Hematopoietic multipotent progenitor cell treated with erythropoietin and hydrocortisone succinate and interleukin-3 and kit ligand, for 17 days (in vitro differentiated cells): ENCODE measurements at places on chromosomes 11 and 22.

DNA sequence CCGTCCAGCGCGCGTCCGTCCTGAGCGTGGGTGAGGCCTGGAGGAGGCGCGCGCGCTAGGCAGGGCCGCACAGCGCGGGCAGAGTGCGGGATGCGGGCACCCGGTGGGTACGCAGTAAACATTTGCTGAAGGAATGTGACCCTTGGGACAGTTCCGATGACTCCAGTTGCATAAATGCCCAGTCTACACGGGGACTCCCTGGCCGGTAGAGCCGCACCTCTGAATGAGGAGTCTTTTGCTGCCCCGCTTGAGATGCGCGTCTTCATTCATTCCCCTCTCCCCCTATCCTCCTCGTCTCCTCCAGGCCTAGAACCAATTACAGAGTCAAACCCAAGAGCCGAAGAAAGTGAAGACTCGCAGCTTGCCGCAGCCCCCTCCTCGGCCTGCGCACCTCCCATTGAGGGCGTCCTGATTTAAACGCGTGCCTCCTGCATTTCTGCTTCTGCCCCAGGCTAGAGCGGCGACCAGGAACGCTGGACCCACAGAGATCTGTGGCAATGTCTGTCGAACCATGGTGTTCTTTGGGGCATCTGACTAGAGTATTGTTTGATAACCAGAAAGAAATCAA lies 729 bp upstream of the CHKB start:
- no peak for DNase-seq

DNA sequence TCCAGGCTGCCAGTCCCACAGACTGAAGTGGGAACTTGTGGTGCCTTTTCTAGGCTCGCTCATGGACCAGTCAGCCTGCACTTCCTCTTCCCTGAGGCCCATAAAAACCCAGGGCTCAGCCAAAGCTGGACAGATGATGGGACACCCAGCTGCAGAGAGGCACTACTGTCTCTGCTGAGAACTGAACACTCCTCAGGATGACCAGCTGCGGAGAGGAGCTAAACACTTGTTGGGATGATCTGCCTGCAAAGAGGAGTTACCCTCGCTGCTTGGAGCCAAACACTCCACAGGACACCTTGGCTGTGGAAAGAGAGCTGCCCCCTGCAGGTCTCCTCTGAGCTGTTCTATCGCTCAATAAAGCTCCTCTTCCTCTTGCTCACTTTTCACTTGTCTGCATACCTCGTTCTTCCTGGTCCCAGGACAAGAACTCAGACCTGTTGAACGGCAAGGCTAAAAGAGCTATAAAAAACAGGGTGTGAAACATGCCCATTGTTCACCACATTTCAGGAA lies 465.5 kb downstream of the GUCY1A2 start:
- no peak for DNase-seq

DNA sequence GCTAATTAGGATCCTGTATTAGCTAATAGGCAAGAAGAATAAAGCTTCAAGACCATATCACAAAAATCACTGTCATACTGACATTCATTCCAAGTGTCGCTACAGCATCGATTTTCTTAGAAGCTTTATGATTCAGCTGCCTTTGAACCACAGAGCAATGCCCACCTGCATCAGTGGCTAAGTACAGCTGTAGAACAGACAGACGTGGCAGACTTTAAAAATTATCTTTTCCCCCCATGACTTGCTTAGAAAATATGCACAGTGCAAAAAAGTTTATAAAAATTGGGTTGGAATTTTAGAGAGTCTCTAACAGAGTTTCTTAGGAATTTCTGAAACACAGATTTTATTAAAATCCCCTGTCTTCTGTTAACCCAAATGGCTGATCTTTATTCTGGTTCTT lies 120.8 kb downstream of the CADM1 start:
- DNase-seq = no peak

GRCh38 chr11:134070342-134070845 lies 1.5 kb downstream of the JAM3 start:
- no peak for DNase-seq

DNA sequence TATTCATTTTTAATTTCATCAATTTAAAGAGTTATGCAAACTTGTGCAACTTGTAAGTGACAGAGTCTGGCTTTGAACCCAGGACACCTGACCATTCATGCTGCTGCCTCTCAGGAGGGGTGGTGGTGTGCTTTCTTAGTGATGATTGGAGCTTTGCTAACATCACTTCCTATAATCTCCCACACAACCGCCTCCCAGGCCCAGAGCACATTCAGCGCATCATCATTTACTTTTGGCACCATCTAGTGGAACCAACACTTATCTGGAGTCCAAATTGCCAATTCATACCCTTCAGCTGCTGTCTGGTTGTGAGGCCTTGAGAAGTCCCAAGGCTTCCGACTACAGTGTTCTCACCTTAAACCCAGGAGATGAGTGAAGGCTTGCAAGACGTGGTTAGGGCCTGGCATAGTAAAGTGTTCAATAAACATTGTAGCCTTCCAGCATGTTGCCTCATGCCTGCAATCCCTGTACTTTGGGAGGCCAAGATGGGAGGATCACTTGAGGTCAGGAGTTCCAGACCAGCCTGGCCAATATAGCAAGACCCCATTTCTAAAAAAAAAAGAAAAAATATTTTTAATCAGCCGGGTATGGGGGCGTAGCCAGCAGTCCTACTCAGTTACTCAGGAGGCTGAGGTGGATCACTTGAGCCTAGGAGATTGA lies 1.1 kb upstream of the TTLL1 start:
- DNase-seq = peak; percentile 71

DNA sequence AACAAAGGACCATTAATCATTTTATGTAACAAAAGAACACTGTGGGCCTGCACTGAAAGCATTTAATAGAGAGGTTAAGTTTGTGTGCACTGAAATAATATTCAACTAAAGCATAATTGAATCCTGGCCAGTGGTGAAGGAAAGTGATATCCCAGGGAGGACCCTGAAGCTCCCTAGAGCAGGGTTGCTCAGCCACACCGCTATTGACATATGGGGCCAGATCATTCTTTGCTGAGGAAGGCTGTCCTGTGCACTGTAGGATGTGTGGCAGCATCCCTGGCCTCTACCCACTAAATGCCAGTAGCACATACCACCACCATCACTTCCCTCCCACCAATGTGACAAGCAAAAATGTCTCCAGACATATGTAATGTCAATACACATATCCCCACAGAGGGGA lies 166.1 kb upstream of the MTNR1B start:
- no peak for DNase-seq

GRCh38 chr11:117855912-117856651 lies 20.4 kb downstream of the FXYD6 start:
- no peak for DNase-seq

DNA sequence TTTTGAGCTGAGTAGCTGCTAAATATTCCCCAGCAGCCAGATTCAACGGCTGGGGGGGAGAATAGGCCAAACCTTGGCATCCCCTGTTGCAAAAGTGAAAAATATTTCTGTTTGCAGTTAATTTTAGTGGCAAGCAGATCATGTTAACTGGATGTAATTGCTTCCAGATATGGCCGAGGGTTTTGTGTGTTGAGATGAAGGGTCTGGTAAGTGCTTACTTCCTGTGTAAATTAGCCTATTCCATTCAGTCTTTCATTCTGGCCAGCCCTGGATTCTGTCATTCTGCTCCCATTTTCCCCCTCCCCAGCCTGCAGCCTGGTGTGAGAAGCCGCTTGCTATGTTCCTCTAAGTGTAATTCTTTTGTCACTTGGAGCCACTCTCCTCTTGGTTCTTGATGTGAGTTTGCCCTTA lies 17.4 kb downstream of the ZBTB16 start:
- no peak for DNase-seq

- no peak for DNase-seq
These were observed 135.2 kb downstream of the MAML2 start for GRCh38 chr11:96207459-96208449.

- DNase-seq = no peak
These were observed 22.5 kb upstream of the SMIM35 start for GRCh38 chr11:118109231-118109630.

DNA sequence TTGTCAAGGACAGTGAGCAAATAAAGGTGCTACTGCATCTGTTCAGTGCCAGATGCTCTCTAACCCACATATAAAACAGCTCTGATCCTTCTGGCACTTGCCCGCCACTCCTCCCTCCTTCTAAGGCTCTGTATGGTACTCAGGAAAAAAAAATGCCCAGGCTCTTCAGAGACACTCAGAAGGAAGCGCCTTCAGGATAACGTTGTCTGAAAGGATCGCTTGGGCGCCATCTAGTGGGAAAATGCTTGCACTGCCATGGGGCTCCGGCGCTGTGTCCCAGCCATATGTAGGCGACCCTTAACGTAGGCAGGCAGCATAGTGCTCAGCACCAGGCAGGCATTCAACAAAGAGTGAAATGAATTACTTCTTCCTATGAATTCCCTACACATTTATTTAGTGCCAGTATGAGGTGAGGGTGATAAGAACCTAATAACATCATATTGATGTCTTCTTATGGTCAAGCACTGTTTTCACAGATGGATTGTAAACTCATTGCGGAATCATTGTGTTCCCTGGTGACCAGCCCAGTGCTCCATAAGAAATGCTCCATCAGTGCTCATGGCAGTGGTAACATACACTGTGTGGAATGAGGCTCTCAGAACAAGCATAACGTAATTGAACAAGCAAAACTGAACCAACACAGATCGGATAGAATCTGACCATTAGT lies 39.6 kb downstream of the PAMR1 start:
- peak; percentile 61 for DNase-seq
